ENCODE measurements at places on chromosomes 12 and 14.

DNA sequence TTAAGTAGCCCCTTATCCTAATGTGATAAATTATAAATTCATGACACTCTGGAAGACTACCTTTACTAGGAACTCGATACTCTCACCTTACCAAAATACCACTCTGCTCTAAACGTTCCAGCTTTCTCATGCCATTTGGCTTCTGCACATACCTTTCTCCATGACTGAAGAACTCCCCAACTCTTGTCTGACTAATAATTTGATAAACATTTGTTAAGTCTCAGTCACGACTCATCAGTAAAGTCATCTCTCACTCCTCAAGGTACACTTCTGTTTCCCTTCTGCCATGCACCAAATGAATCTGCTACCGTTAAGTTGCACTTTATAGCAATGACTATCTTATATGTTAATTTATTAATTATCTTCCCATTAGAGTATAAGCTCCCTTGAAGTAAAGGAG is 498.3 kb upstream of the NOVA1 start:
- no peak for DNase-seq

DNA sequence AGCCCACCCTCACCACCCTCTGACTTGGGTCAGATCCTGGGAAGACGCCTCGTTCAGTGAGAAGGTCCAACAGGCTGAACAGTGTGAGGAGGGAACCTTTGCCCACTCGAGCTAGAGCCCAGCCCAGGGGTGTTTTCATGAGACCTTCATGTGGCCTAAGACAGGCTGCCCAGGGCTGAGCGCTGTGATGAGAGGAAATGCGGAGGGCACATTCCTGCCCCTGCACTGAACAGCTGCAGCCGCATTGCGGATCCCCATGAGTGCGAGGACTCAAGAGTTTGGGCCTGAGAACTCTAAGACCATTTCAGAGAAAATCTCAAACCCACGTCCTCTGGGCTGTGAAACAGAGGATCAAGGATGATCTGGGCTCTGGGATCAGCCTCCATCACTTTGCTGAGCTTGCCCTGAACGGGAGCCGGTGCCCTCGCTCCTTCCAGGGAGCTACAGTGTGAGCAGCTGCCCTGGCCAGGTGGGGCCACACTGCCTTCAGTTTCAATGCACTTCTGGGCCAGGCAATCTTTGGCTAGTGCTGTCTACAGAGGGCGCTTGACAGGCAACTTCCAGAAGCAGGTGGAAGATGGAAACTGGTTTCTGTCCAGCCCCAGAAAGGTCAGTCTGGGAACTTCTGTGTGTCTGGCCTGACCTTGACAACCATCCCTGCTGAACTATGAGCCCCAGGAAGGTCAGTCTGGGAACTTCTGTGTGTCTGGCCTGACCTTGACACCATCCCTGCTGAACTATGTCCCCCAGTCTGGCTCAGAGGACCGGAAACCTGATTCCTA is 43.5 kb upstream of the P2RX7 start:
- DNase-seq: no peak

- DNase-seq: no peak
Measured at GRCh38 chr12:52170827-52171226, 21.0 kb downstream of the KRT80 start.

DNA sequence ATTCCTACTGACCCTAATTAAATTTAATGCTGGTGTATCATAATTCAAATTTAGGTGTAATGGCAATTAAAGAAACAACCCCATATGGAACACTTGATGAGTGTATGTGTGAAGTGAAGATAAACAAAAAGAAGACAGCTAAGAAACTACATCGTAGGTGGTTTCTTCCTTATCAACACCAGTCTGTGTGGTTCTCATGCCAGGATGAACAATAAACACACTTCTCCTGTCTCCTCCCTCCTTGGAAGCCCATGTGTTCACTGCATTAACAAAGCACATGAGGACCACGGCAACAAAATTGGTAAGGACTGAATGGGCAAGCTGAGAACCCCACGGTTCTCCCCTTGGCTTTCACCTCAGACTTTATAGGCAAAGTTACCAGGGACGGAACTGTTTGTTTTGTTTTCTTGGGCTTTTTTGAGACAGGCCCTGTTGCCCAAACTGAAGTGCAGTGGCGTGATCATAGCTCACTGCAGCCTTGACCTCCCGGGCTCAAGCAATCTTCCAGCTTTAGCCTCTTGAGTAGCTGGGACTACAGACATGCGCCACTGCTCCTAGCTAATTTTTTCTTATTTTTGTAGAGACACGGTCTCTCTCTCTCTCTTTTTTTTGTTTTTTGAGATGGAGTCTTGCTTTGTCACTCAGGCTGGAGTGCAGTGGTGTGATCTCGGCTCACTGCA is 71.0 kb downstream of the TRAFD1 start:
- no peak for DNase-seq

DNA sequence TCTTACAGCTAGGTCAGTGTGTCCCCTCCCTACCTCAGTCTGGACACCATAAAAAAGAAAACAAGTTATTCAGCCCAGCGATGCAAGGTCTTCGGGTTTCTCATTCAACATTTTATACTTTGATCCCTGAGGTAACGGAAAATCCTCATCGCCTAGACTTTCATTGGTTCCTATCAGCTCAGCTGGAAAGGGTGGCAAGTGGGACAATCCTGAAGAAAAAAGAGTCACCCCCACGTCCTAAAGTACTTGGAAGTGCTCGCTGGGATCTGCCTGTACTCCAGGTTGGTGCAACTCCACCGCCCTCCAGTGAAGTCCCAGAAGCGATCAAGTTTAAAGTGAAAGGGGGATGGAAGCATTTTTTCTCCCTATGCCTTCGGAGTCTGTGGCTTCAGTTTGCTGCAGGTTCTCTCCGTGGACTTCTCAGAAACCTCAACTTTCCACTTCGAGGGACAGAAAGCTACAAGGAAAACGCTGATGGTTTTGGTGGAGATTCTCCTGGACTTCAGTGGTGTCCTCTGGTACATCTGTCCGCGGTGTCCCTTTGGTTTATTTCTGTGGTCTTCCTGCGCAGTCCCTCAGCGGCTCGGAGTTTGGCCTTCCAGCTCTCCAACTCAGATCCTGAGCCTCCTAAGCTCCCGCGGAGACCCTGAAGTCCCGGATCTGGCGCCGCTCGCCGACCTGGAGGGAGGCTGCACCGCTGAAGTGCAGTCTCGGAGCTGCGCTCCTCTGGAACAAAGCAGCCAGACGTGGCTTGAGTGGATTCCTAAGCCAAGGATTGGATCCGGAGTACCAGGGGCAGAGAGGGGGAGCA is 1.8 kb upstream of the LRFN5 start:
- DNase-seq: no peak

- DNase-seq: no peak
Measured at GRCh38 chr14:33657476-33657875, 293.4 kb downstream of the EGLN3 start.

DNA sequence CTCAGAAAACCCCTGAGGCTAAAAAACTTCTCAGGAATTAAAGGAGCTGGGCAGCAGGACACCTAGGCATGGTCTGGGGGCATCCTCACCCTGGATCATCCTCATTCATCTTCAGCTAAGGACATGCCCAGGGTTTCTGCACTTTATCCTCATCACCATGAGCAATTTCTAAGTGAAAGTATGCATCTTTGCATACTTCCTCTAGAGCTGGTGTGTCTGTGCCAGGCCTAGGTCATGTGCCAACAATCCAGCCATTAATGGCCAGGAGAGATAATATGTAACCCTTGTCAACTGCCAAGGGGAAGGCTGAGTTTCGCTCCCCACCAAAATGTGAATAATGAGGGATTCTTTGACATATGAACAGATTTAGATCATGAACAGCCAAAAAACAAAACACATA is 160.5 kb downstream of the KITLG start:
- no peak for DNase-seq

- DNase-seq: no peak
Measured at GRCh38 chr14:81849714-81850113, 316.1 kb upstream of the SEL1L start.
